ENCODE measurements at places on chromosomes 16 and 17.

DNA sequence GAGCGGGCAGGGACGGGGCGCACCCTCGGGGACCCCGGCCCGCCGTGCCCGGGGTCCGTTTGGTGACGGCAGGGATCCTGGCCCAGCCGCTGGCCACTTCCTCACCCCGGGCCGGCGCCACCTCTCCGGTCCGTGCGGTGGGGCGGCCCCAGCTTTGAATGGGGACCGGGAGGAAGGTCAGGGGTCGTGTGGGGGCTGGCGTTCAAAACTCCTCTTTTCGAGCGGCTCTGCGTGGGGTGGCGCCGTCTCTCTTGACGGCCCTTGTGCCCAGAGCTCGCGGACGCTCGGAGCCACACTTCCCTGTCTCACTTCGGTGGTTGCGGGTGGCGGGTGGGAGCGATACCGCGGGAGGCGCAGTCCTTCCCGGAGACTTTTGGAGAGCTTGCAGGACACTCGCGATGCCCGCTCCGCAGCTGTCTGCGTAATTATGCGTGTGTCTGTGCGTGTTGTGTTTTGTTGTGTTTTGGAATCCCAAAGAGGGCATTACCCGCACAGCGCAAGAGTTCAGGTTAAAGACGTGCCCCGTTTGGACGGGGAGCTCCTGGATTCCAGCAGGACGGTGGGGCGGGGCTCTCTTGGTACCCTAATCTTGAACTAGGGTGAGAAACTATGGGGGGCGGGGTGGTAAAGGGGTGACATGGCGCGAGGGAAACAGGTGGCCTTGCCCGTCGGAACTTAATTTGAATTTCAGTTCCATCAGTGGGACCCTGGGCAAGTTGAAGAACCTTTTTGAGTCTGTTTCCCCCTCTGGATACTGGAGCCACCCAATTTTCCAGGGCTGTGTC, 637 bp downstream of the PLCG2 start:
- DNase-seq: no peak

GRCh38 chr17:82219083-82219482, 6.4 kb upstream of the CCDC57 start:
- DNase-seq: no peak

DNA sequence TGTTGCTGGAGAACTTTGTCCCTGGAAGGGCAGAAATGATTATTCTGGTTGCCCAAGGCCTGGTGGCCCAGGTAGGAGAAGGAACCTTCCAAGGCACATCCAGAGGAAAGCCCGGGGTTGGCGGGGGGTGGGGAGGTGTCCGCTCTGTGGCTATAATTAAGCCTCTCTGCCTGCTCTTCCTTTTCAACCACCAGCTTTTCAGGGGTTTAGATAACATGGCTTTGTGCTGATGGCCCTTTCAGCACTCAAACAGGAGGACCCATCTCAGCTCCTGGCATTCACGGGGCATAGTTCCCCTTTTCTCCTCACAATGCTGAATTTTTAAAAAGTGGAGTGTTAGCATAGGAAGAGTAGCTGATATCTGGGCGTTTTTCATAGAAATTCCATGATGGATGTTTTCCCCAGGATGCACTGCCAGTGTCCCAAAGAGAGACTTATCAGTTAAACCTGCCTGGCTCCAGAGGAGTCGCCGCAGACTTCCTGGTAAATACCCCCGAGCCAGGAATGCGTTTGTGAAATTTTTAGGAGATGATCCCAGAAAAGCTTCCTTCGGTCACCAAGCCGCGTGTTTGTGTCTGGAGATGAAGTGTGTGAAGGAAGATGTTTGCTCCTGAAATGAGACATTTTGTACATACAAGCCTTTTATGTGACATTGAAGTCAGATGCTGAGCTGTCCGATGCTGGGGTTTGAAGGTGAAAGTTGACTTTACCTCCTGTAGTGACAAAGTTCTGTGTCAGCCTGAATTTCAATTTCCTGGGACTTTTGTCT, 188.5 kb downstream of the MSI2 start:
- DNase-seq: no peak

DNA sequence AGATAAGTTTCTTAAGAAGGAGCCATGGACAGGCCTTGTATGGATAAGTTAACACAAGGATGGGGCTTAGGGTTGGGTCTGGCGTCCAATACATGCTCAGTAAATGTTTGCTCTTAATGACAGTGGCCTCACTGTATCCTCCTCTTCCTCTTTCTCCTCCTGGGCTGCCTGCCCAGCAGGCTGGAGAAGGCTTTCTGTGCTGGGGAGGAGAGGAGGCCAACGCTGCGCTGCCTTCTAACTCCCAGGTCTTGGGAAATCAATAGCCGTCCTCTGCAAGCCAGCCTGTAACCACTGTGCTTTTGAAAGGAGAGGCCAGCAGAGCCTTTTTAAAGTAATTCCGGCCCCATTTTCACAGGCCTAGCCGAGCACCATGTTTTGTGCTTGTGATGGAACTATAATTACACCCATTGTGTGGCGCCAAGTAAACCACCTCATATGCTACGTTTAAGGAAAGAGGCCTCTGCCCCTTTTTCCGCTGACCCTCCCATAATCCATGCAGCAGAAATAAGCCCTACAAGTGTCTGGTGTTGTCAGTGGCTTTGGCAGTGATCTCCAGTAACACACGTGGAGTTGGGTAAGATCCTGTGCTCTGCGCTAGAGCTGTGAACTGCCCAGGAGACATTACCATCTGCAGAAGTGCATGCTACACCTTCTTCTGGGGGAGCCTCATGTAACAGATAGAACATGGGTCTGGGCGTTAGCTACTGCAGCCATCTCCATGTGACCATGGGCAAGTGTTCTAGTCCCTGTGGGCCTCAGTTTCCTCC, 368.2 kb downstream of the SNX29 start:
- DNase-seq: no peak

- DNase-seq: no peak
Measured at GRCh38 chr17:58401287-58401686, 16.0 kb downstream of the RNF43 start.

All from activated T-cell treated with anti-CD3 and anti-CD28 coated beads, Interleukin-2, amount 50 U/mL, for 4 hours (primary cell).